ENCODE measurements at places on chromosomes 11 and 22.

DNA sequence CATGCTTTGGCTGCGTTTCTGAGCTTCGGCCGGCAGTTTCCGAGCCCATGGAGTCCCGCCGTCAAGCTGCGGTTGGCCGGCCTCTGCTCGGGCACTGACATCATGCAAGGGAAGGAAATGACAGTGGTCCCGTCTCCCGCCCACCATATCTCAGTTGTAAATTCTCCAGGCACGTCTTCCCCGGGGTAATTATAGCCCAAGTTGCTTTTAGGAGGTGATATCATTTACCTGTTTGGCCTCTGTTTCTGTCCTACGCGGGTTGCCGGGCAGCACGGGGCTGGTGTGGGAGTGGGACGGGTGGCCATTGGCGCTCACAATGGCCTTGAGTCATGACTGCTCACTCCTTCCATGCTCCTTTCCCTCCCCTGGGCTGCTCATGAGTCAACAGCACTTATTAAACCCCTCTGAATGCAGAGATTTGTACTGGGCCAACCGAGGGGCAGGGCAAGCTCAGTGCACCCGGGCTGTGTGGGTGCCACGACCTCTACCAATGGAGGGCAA lies 4.2 kb upstream of the ANO1 start:
- no peak for DNase-seq

DNA sequence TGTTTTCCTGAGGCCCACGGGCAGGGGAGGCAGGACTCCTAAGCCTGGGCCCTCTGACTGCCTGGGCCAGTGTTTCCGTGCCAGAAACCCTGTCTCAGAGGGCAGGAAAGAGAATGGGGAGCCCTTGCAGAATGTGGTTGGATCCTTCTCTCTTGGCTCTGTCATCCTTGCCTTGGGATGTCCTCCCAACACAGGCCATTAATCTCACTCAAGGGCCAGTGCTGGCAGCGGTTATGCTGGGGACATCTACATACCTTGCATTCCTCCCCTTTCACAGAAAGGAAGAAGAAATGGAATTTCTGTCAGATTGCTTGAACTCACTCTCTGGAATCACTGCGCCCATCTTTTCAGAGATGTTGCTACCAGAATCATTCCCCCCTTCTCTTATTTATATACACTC lies 296.9 kb downstream of the KIRREL3 start:
- no peak for DNase-seq

DNA sequence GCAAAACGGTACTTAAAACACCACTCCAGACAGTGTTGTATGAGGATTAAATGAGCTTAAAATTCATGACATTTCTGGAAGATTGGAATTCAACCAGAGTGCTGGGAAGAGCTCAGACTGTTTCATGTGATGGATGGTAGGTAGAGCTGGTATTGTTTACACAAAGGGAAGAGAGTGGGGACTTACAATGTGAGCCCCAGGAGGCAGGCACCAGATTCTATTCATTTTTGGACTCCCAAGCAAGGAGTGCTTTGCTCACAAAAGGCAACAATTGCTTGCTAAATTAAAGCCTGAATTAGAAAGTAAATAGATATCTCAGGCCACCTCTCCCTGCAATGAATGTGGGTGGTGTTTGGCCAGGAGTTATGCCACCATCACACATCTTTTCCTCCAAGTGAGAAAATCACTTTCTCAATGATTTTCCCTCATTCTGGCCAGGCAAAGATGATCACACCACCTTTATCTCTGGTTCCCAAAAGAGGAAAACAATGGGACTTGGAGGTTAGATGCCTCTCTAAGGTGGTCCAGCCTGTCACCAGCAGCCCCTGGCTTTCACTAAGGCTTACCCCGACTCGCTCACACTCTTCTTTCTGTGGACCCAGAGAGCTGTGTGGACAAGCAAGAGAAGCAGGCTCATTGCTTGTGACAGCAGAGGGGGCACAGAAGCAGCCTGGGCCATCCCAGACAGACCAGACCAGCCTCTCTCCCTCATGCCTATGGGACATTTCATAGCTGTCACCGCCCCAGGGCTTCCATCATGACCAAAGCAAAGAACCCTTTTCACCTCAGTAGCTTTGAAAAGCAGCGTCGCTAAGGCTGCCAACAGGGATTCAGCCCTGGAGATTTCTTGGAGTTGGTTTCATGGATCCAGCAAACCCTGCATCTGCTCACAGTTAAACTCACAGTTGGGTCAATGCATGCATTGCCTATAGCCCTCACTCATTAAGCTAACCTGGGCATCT lies 63.5 kb upstream of the DRD2 start:
- no peak for DNase-seq

GRCh38 chr22:19505735-19506126 lies 18.5 kb downstream of the CLDN5 start:
- DNase-seq: no peak

GRCh38 chr22:18121954-18122554 lies 11.4 kb downstream of the TUBA8 start:
- DNase-seq: no peak

DNA sequence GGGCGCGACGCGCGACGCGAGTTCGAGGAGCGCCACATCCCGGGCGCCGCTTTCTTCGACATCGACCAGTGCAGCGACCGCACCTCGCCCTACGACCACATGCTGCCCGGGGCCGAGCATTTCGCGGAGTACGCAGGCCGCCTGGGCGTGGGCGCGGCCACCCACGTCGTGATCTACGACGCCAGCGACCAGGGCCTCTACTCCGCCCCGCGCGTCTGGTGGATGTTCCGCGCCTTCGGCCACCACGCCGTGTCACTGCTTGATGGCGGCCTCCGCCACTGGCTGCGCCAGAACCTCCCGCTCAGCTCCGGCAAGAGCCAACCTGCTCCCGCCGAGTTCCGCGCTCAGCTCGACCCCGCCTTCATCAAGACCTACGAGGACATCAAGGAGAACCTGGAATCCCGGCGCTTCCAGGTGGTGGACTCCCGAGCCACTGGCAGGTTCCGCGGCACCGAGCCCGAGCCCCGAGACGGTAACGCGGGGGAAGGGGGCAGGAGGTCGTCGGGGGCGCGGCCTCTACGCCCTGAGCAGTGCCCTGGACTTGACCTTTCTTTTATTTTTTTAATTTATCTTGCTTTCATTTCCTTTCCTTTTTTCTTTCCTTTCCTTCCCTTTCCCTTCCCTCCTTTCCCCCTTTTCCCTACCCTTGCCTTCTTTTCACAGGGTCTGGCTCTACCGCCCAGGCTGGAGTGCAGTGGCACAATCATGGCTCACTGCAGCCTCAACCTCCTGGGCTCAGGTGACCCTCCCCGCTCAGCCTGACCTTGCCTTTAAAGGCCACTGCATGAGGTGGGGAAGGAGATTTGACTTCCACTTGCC lies 5.0 kb downstream of the MPST start:
- DNase-seq: no peak

GRCh38 chr22:21688706-21689381 lies 23.0 kb downstream of the PPIL2 start:
- DNase-seq: no peak

DNA sequence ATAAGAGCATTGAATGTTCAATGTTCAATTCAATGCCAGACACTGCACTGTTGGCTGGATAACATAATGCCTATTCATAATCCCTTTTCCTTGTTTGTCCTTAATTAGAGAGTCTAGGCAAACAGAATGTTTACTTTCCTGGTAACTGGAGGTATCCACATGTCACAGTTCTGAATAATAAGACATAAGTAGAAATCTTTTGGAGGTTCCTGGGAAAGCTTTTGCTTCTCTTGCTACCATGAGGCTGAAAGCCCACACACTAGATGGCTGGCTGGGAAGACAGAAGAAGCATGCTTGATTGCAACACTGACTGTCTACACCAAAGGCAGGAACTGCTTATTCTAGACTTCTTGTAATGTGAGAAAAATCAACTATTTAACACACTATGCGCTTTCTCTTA lies 79.5 kb downstream of the GAB2 start:
- DNase-seq: no peak

DNA sequence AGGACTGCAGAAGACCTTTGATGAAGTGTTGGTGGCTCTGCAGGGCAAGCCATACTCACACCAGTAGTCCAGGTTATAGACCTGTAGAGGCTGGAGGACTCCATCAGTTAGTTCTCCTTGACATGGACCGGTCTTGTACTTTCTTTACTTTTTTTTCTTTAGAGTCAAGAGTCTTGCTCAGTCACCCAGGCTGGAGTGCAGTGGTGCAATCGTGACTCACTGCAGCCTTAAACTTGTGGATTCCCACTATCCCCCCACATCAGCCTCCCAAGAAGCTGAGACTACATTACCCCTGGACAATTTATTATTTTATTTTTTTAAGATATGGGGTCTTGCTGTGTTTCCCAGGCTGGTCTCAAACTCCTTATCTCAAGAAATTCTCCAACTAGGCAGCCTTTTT lies 49.6 kb upstream of the E2F8 start:
- DNase-seq: no peak

DNA sequence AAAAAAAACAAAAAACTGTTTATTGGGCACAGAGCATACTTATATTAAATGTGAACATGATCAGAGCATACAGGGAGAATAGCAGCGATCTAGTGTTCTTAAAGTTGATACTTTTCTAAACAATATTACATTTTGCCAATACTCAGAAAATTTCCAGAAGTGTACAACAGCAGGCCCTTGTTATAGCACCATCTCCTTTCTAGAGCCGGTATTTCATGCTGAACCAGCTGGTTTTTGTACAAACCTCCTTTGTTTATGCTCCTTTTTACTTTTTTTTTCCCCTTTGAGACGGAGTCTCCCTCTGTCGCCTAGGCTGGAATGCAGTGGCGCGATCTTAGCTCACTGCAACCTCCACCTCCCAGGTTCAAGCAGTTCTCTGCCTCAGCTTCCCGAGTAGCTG lies 90.7 kb downstream of the PPP6R3 start:
- DNase-seq: no peak

- DNase-seq: no peak
Observed at GRCh38 chr11:96472085-96472484, 82.3 kb downstream of the JRKL start.

DNA sequence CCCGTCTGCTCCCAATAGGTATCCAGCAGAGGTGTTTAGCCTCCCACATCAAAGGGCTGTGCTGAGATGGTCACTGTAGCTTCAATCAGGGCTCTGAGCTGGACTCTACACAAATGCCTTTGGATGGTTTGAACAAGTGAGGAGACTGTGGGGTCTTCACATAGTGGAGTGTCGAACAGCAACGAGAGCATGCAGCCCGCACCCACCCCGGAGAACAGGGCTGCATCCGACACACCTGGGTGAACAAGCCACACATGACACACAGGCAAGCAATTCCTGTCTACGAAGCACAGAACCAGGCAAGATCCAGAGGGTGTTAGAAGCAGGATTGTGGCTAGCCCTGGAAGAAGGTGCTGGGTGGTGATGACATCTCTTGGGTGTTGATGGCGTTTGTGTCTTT lies 58.0 kb upstream of the FGF3 start:
- DNase-seq: no peak

DNA sequence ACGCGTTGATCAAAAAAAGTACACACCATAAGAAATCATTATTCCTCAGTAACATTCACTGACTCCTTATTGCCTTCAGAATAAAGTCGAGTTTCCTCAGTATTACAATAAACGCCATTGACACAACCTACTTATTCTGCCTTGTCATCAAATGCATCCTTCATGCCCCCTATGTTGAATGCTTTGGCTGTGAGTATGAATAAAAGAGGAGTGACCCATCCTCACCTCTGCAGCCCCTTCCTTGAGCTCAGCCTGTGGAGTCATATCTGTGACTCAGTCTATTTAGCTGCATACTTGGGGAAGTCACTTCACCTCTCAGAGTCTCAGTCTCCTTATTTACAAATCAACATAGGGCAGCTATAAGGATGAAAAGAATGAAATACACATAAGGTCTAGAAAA lies 65.1 kb downstream of the USP35 start:
- DNase-seq: no peak

DNA sequence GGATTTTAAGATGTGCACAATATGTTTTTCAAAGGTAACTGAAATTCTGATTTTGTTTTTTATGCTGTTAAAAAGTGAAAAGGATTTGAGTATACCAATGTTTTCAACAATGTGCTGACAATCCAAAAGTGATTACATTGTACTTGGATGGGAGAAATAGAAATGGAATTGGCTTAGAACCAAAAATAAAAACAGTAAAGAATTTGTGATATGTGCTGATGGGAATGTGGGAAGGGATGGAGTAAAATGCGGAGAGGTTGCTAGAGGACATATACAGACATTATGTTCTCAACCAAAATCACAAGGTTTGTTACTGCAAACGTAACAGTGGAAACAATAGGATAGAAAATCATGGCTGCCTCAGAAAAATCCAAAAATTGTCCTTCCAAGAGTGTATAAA lies 279.3 kb upstream of the TENM4 start:
- no peak for DNase-seq

- DNase-seq: no peak
Observed at GRCh38 chr22:46109474-46110003, 40.8 kb upstream of the PPARA start.

DNA sequence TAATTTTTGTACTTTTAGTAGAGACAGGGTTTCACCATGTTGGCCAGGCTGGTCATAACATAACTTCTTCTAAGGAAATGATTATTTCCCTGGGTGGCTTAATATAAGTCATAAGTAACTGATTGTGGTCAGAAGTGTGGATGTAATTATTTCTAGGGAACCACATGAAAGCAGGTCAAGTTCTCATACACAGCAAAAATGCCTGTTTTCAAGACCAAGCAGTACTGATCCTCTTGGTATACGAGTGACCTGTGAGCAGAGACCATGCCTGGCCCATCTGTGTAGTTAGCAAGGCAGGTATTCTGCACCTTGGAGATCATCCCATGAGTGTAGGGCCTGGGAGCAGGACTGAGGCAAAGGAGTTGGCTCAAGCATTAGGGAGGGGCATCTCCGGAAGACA lies 32.5 kb upstream of the NUCB2 start:
- DNase-seq: no peak

- no peak for DNase-seq
Observed at GRCh38 chr11:30504468-30504867, 81.7 kb downstream of the MPPED2 start.

- no peak for DNase-seq
Observed at GRCh38 chr11:128734103-128734831, 40.4 kb downstream of the FLI1 start.

- DNase-seq: no peak
Observed at GRCh38 chr11:125016413-125016812, 46.7 kb upstream of the SLC37A2 start.

DNA sequence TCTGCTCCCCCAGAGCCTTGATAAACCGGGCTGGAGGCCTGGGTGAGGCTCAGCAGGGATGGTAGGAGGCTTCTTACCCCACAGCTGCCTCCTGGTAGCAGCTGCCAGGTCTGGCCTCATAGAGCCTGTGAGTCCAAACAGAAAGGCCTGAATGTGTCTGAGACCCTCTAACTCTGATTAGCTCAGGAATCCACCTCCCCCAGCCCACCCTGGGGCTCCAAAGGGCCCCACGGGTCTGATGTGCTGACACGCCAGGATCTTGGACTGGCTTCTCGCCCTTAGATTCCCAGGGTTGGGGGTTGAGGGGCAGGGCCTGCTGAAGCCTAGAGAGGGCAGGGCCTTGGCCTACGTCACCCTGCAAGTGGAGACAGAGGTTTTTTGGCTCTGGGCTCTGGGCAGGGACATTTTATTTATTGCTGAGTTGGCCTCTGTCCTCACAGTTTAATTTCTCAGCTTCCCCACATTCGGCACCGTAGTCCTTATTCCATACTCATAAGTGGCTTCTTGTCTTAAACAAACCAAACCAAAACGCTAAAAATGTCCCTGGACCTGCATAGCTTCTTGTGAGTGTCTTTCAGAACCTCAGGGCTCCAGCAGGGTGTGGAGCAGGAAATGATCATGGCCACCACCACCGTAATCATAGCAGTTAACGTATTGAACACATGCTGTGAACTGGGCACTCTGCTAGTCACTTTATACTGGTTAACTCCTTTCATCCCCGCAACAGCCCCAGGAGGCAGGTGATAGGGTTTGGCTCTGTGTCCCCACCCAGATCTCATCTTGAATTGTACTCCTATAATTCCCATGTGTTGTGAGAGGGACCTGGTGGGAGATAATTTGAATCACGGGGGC lies 25.1 kb downstream of the KIAA1671 start:
- no peak for DNase-seq
